ENCODE measurements at places on chromosomes 16 and 17.

GRCh38 chr17:1095090-1095852 lies 84.5 kb downstream of the ABR start:
- DNase-seq, result no peak

- peak; percentile 36 for DNase-seq
Observed at GRCh38 chr16:4272114-4272956, 488 bp downstream of the TFAP4 start.

- DNase-seq, result no peak
Observed at GRCh38 chr17:18065546-18065945, 22.2 kb upstream of the DRG2 start.

- no peak for DNase-seq
Observed at GRCh38 chr17:76947771-76948170, 79.6 kb downstream of the MGAT5B start.

GRCh38 chr16:72099377-72099818 lies 5.8 kb downstream of the DHX38 start:
- peak; percentile 13 for DNase-seq
